ENCODE measurements at places on chromosomes 6 and 20.

- DNase-seq: peak; percentile 73
Observed at GRCh38 chr6:124881898-124882578, 80.2 kb upstream of the RNF217 start.

GRCh38 chr6:124659427-124659826 lies 302.8 kb upstream of the RNF217 start:
- DNase-seq: no peak

GRCh38 chr6:135919026-135919425 lies 67.5 kb downstream of the PDE7B start:
- no peak for DNase-seq

DNA sequence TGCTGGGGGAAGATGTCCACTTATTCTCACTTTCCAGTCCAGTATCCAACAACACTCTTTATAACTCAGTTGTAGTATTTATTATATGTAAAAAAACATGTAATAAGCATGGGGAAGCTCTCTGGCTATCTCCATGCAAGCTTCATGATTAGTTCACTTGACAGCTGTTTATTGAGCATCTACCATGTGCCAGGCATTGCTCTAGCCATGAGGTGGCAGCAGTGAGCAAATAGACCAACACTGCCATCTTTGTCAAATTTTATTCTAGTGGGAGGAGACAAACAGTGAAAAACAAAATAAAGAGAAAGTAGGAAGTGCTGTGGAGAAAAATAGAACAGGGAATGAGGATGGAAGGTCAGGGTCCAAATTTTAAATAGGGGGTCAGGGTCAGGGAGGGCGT lies 131.8 kb downstream of the CFAP61 start:
- DNase-seq: no peak

DNA sequence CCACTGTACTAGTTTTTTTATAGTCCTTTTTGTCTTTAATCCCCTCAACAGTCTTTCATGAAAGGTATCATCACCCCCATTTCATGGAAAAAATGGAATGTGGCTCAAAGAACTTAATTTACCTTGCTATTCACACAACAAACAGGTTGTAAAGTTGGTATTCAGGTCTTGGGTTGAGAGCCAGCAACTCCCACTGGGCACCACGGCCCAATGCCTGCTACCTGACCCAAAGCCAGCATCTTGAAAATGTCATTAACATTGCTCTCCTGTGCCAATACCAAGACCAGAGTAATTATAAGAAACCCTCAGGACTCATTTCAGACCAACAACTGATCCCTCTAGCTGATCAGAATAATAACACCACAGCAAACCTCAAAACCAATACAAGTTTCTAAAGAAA lies 75.7 kb downstream of the METTL24 start:
- no peak for DNase-seq

GRCh38 chr6:107056796-107057195 lies 28.8 kb downstream of the MTRES1 start:
- no peak for DNase-seq

- peak; percentile 84 for DNase-seq
Observed at GRCh38 chr6:134902074-134902861, 47.6 kb downstream of the ALDH8A1 start.

DNA sequence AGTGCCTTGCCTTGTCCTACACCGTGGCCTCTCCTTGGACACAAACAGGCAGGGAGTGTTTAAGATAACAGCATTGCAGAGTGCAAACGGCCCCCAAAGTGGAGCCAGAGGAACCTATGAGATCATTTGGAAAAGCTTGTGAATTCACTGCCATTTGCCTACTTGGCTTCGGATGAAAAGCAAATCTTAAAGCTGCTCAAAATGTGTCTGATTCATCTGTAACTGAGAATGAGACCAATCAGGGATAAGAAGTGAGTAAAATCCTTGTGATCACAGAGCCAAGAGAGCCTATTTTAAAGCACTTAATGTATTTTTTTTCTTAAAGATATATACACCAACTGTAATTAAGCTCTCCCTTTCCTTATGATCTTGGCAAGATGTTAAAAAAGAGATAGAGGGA lies 65.7 kb upstream of the BACH2 start:
- peak; percentile 68 for DNase-seq

GRCh38 chr6:99458319-99458718 lies 33.2 kb upstream of the PNISR start:
- DNase-seq: peak; percentile 64

DNA sequence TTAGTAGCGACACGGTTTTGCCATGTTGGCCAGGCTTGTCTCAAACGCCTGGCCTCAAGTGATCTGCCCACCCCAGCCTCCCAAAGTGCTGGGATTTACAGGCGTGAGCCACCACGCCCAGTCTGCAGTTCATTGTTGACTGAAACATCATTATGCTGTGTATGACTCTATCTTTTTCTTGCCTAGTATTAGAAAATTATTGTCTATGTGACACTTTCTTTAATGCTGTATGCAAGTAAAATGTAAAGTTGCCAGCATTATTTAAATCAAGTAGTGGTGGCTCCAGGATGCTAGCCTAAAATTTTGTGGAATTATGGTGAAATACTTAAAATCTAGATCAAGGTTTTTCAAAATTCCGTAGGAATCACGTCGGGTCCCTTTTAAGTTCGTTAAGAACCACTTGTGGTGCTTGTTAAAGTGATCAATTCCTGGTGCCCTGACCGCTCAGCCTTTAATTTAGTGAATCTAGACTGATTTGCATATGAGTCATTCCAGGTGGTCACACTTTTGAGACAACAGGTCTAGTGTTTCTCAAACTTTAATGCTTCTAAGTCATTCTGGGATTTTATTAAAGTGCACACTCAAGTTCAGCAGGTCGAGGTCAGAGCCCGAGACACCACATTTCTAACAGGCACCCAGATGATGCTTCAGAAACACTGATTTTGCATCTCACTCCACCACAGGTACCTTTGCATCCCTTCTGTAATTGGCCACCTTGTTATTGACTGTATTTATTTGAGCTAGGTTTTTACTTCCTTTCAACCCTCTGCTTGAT lies 132.6 kb upstream of the MTHFD1L start:
- no peak for DNase-seq

DNA sequence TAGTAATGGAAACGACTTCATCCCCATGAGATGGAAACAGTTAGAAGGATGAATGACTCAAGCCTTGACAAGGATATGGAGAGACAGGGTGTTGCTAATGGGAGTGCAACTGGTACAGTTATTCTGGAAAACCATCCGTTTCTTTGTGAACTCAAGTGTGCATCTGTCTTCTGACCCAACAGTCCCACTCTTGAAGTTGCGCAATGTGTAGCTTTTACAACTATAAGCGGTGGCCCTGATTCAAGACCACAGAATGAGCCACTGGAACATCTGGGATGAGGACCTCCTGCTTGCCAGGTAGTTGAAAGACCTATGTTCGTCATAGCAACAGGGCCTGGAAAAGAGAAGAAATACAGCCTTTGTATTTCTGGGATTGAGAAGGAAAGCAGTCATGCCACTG lies 115.8 kb upstream of the GMDS start:
- DNase-seq: no peak

GRCh38 chr6:118656847-118657451 lies 5.6 kb upstream of the CEP85L start:
- no peak for DNase-seq

GRCh38 chr6:38346291-38347079 lies 293.2 kb downstream of the BTBD9 start:
- DNase-seq: peak; percentile 78

GRCh38 chr6:36216559-36216958 lies 20.0 kb downstream of the BRPF3 start:
- peak; percentile 50 for DNase-seq

DNA sequence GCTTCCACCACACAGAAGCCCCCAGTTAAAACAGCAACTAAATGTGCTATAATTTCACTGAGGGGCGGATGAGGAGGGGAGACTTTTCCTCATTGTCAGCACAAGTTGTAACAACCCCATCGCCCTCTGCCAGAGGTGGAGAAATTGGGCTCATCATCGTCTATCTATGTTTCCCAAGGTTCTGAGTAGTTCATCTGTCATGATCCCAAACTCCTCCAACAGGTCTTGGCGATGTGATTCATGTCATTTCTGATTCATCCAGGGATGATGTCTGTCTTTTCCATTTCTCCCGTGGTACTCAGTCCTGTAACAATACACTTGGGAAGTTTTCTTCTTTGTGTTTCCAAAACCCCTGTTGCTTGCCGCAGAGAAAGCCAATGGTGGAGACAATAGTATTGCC lies 51.0 kb downstream of the TFAP2A start:
- DNase-seq: no peak

GRCh38 chr6:162267126-162267525 lies 460.4 kb downstream of the PRKN start:
- no peak for DNase-seq

GRCh38 chr6:53134601-53135235 lies 13.9 kb downstream of the GCM1 start:
- no peak for DNase-seq

DNA sequence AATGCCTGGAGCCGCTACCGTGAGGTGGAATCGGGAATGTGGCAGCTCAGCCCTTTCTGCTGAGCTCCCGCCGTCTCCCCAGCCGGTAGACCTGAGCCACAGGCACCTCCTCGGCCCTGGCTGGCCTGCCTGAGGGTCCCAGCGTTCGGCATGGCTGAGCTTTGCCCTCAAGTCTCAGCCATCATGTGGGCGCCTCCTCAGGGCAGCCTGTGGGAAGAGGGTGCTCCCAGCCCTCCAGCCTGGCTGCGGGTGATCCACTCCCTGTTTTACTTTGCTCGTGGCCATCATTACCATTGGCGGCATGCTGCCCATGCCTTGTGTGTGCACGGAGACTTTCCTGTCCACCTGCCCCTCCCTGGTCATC lies 329.7 kb downstream of the CDH4 start:
- DNase-seq: no peak

- DNase-seq: no peak
Observed at GRCh38 chr6:79632580-79632979, 1.5 kb downstream of the SH3BGRL2 start.

DNA sequence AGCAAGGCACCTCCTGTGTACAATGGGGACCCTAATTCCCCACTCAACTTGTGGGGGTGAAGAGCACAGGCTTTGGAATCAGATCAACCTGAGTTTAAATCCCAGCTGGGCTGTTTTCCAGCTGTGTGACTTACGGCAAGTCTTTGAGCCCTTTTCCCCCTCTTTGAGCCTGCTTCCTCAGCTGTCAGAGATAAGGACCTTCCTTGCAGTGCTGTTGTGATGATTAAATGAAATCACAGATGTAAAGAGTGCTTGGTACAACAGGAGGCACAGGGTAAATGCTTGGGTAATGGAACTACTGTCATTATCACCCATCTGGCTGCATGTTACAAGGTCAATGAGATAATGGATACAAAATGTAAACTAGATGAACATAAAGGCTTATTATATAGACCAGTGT lies 3.2 kb downstream of the SNX21 start:
- DNase-seq: peak; percentile 62

- no peak for DNase-seq
Observed at GRCh38 chr20:17560344-17561074, 9.4 kb upstream of the DSTN start.

DNA sequence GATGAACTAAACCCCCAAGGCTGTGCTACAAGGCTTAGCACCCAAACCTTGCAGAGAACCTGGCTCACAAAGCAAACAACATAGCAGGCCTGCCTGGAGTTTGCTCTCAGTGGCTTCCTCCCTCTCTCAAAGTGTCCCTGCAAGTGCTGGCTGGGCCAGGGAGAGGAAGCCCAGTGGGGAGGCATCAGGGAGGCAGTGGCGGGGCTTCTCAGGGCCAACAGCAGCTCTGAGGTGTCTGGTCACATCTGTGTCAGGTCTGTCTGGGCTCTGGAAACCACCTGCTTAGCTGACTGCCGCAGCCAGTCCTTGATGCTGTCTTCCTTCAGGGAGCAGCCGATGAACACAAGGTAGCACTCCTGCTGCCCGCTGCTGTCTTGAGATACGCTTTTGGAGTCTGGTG lies 16.7 kb upstream of the SLC4A11 start:
- no peak for DNase-seq

GRCh38 chr20:41168281-41169161 lies 31.2 kb downstream of the PLCG1 start:
- DNase-seq: no peak

GRCh38 chr20:60160451-60161145 lies 202.4 kb downstream of the CDH26 start:
- no peak for DNase-seq

DNA sequence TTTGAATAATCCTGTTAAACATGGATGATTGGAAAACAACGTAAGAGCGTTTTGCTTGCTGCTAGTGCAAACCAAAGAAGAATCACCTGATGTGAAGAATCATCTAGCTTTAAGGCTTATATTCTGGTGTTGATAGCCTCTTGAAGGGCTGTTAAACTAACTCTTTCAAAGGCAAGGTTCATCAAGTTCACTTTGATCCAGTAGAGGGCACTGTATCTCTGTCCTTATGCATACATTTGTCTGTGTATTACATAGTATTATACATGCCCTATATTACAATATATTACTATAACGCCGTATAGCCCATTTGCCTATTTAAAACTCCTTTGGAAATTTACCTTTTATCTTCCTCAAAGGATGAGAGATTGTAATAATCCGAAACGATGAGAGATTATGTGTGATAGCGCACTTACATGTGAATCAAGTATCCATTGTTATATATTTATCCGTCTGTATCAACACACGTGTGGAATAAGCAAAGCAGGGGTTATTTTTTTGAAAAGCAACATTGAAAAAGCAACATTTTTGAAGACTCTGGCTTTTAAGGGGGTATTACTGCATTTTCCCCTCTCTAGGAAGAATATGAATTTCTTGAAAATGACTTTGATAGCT lies 50.8 kb upstream of the NRN1 start:
- peak; percentile 30 for DNase-seq

GRCh38 chr20:17505636-17506517 lies 25.3 kb downstream of the BFSP1 start:
- DNase-seq: peak; percentile 35

DNA sequence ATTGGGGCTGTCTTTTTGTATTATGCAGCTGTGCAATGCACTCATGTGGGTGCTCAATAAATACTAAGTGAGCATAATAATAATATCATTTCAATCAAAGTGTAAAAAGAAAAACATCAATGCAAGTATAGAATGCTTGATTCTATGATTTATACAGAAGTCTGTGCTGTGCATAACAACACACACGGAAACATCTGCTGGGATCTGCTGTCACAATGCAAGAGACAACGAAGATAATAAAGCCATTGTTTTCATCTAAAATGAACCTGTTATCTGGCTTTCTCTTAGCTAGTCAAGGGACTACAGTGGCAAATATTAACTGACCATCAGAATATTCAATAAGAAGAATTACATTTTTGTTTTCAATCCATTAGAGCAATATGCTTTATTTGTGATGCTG lies 1156.9 kb upstream of the MAP3K7 start:
- no peak for DNase-seq
